ENCODE measurements at places on chromosomes 6 and 20.

DNA sequence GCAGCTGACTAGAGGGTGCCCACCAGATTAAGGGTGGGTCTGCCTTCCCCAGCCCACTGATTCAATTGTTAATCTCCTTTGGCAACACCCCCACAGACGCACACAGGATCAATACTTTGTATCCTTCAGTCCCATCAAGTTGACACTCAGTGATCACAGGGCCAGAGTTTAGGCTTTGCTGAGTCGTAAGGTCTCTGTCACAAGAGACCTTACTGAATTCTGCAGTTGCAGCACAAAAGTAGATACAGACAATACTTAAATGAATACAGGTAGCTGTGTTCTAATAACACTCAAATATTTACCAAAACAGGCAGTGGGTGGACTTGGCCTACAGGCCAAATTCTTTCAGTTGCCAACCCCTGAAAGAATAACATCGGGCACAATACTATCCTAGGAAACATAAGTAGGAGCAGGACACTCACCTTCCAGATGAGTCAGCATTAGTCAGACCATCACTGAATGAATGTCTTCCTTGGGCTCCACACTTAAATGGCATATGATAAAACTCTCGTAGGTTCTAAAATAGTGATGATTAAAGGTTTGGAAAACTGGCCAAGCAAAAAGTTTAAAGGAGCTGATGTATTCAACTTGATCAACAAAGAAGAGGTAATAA is 190.0 kb downstream of the UBE3D start:
- no peak for DNase-seq

DNA sequence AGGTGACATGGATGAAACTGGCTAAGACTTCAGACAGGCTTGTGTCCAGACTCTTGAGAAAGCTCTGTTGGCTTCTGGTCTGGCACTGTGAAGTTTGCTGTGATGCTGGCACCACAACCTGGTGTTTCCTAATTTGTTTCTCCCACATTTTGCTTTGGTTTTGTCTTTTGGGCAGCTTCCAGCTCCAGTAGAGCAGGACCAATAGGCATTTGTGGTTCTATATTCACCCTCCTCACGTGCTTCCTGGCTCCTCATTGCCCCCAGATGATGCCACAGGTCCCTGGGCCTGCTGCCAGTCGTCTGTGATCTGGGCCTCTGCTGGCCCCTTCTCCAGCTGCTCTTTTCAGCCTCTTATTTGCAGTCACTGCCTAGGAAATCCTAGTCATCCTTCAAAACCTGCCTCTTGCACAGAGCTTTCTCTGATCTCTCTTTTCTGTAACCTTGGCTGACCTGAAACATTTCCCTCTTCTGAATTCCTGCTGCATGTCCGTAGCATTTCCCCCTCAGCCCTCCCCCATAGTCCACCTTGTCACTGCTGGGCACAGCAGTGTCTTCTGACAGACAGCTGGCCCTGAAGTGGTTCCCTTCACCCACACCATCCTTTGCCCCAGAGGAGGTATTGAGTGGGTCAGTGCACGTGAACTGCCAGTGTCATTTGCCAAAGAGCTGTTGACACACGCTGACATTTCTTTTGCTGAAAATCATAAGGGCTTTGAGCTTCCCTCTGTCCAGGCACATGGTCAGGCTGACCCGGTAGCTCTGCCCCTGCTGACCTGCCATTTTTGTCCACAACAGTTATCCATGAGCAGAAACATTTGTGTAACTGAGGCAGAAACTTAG is 63.0 kb downstream of the PTPN1 start:
- DNase-seq, result peak; percentile 65

DNA sequence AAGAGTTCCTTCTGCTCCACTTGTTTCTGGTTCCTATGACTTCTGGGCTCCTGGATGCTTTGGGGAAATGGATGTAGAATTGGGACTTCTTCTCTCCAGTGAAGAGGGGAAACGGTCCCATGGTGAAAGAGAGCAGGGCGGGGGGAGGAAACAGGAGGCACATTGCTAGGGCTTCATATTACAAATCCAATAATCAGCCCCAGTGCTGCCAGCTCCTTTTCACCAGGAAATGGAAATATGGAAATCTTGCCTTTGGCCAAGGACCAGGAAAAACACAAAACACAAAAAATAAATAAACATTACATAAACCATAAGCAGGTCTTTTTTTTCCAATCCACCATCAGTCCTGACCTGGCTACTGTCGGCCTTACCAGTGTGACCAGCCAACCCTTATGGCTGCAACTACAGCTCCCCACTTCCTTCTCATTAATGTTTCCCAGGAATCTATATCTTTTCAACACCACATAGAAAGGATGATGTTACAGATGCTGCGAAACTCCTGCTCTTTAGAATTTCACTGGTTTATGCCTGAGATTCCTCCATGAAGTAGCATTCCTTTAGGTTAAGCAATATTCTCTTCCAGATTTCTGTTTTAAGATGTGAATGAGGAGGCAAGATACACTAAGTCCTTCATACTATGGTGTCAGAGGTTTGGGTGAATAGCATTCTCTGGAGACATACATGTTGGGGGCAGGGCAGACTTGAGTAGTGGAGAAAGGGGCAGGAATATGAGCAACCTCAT is 2.0 kb downstream of the PI3 start:
- no peak for DNase-seq

DNA sequence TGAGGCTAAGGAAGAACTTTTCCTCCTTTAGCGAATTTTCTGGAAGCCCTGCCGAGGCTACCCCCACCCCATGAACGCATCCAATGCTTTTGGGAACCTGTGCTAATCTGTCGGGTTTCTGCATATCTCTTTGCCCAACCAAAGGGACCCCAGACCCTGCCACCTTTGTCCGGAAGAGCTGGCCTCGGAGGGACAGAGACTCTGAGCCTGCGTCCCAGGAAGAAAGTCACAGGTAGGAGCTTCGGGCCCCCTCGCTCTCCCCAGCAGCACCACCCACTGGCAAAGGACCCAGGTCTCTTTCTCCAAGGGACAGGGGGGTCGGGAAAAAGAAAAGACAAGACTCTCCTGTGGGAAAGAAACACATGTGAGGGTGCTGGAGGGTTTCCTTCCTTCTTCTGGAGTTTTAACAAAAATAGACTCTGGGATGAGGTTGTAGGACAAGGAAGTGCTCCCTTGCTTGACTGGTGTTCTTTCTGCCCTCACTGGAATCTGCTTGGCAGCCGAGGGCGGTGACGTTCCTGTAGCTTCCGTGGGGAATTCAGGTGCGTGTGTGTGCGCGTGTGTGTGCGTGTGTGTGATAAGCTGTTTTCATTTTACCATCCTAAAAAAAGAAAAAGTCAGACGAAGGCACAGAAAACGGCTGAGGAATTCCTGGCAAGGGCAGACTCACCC is 16.3 kb upstream of the FOXC1 start:
- no peak for DNase-seq

GRCh38 chr6:159008656-159009288 is 8.8 kb upstream of the RSPH3 start:
- DNase-seq, result no peak

DNA sequence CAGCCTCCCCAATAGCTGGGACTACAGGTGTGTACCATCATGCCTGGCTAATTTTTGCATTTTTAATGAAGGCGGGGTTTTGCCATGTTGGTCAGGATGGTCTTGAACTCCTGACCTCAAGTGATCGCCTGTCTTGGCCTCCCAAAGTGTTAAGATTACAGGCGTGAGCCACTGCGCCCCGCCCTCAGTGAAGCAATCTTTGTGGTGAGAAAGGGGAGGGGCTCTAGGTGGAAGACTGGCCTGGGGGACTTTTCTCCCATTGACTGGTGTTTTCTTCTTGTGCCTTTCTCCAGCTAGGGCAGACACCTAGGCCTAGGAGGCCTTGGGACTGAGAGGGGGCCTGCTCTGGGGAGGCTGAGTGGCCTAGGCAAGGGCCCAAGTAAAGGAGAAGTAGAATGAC is 84.1 kb downstream of the DNAAF9 start:
- no peak for DNase-seq

GRCh38 chr6:137811916-137812553 is 55.0 kb upstream of the TNFAIP3 start:
- DNase-seq, result no peak

DNA sequence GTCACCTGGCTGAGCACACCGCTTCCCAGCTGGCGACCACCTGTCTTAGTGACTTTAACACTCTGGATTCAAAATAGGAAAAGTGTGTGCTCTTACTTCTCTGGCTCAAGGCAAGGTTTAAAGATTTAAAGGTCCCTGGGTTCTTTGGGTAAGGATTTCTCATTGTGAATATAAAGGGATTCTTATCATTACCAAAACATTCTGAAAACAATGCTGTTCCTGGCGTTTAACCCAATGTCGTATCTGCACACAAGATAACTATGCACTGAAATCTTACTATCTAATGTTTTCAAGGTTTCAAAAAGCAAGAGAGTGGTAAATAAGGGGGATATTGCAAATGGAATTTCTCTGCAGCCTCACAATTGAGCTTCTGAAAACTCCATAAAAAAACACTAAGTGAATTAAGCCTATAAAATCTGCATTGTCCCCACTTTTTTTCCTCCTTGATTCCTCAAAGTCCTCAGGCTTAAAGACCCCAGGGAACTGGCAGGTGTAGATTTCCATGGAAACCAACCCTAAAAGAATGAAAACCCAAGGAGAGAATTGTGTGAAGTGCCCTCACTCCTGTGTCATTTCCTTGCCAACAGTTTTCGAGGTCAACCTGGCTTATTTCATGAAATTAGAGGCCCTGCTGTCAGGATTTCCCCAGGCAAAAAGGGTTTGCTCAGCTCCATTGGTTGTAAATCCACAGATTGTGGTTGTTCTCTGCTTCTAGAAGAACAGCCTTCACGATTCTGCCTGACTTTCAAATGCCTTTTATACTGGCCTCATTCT is 44.0 kb downstream of the BMP2 start:
- no peak for DNase-seq

GRCh38 chr20:2104236-2104635 is 2.6 kb downstream of the STK35 start:
- no peak for DNase-seq

DNA sequence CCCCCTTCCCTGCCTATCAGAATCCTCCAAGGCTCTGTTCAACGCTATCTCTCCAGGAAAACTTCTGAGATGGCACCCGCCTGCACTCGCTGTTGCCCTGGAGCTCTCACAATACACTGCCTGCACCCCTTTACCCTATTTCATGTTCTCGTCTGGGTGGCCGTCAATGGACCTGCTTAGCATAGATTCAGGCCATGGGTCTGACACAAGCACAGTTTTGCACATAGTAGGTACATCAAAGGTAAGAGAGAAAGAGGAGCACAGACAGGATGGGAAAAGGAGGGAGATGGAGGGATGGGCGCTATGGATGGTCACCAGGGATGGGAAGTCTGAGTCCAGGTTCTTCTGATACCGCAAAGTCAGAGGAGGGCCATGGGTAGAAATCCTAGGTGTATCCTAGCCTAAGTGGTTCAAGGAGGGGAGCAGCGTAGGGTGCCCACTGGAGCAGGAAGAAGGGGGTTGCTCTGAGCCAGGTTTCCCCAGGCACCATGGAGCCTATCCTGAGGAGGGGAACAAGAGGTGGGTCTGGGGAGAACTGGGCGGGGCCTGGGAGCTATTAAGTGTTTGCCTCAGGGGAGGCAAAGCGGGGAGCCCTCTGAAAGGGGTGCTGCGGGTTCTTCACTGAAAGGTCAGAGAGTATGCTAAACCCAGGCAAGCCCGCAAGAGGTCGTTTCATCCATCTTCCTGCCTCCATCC is 89.3 kb downstream of the MRPL14 start:
- DNase-seq, result no peak

- no peak for DNase-seq
Measured at GRCh38 chr20:21270806-21271205, 32.3 kb upstream of the XRN2 start.

DNA sequence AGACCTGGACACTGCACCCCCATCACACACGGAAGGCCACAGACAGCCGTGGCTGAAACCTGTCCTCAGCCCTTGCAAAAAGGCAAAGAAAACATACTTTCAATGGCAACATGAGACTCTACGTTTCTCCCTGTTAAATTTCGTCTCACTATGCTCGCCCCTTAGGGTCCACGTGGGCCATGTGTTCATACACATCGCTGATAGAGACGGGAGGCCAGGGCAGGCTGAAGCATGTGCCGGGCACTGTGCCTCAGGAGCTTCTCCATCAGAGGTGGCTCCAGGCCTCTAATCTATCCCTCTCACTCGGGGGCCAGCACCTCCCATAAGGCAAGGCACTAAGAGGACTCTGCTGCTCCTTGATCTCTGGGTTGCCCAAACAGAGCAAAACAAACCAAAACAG is 17.5 kb downstream of the PXDC1 start:
- no peak for DNase-seq

DNA sequence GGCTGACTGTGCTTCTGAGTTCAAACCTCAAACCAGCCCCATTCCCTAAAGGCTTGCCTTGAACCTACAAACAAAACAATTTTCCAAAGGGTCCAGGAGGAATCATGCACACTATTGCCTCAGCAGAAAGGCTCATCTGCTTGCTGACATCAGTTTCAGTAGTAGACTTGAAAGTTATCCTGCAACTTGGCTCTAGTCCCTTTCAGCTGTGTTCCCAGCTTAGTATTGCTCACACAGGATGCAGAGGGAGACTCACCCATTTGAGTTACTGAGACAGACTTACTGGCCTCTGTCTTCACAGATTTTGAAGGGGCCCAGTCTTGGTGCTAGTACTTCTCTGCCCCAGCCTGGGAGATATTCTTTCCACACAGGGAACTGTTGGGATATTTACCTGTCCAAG is 38.5 kb upstream of the TFB1M start:
- DNase-seq, result no peak

GRCh38 chr6:124968401-124968800 is 6.2 kb downstream of the RNF217 start:
- no peak for DNase-seq

DNA sequence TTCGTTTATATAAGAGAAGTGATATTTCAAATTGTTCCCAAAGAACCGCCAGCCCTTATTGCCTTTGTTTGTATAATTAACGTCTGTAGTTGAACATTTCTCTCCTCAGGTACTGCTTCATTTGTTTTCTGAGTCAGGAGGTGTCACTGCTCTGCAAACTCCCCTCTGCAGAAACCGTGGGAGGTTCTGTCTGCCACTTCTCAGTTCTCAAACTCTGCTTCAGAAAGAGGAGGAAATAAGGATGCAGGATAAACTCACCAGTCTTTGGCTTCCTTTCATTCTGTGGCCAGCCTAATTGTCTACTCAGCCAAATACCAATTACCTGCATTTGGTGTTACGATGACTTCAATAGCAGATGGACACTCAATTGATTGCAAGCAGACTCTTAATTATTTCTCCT is 149.8 kb downstream of the PAK5 start:
- DNase-seq, result no peak

DNA sequence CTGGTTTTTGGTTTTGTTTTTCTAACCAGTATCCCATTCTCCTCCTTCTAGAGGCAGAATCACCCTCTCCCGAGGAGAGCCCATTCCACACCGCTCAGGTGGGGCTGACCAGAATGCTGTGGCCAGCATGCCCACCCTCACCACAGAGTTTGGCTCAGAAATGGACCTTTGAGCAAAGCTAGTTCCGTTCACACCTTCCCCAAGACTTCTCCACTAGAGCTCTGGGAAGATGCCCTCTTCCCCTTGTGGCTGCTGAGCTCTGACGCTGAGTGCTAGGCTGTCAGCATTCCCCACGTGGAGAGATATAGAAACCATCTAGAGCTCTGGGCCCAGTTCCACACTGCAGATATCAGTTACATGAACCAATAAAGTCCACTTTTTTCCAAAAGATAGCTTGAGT is 7.9 kb downstream of the GPLD1 start:
- no peak for DNase-seq

GRCh38 chr20:58227391-58228102 is 906 bp downstream of the ANKRD60 start:
- no peak for DNase-seq

All from BE2C (cell line).